ENCODE measurements at places on chromosomes 2 and 18.

DNA sequence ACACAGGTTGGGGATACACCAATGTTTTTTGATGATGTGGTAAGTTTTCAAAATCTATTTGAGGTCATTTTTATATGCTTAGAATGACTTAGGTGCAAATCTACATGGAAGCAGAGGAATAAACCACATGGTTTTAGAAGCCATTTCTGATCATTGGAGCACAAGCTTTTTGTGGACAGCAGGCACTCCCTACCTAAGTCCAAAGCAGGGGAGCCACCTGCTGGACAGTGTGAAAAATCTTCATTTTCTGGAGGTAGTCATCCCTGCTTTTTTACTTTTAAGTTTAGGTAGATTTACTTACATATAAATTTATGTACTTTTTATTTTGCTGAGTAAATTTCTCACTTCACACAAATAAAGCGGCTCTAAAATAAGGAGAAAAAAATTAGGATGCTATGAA is 323.2 kb downstream of the PLCL1 start:
- DNase-seq: no peak

DNA sequence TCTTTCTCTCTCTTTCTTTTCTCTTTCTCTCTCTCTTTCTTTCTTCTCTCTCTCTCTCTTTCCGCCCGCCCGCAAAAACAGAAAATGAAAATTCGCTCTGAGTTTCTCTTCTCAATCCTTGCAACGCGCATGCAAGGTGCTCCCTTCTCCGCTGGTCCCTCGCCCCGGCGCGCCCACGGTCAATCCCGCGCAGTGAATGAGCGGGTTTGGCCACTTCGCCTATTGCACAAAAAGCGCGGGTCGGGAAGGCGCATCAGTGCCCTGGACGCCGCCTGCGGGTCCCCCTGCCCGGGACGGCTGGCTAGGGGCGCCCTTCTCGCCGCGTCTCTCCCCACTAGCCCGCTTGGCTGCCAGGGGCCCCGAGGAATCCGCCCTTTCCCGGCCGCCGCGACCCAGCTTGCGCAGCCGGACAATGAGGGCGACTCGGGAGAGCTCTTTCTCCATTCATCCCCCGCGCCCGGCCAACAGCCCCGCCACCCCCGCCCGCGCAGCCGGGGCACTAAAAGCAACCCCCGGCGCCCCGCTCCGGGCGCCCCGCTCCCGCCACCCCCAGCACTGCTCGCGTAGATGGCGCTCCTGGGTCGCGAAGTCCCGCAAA is 706 bp downstream of the LAMA1 start:
- DNase-seq: no peak

- no peak for DNase-seq
These were observed 248.7 kb upstream of the TNP1 start for GRCh38 chr2:217108575-217109027.

GRCh38 chr18:58095655-58096054 is 51.6 kb downstream of the NEDD4L start:
- DNase-seq: no peak

- no peak for DNase-seq
These were observed 57.4 kb downstream of the ADI1 start for GRCh38 chr2:3461801-3462492.

Measured in RWPE2 (cell line).